ENCODE measurements at places on chromosomes 12 and 14.

GRCh38 chr14:54562334-54562733 lies 4.6 kb upstream of the SAMD4A start:
- no peak for DNase-seq

DNA sequence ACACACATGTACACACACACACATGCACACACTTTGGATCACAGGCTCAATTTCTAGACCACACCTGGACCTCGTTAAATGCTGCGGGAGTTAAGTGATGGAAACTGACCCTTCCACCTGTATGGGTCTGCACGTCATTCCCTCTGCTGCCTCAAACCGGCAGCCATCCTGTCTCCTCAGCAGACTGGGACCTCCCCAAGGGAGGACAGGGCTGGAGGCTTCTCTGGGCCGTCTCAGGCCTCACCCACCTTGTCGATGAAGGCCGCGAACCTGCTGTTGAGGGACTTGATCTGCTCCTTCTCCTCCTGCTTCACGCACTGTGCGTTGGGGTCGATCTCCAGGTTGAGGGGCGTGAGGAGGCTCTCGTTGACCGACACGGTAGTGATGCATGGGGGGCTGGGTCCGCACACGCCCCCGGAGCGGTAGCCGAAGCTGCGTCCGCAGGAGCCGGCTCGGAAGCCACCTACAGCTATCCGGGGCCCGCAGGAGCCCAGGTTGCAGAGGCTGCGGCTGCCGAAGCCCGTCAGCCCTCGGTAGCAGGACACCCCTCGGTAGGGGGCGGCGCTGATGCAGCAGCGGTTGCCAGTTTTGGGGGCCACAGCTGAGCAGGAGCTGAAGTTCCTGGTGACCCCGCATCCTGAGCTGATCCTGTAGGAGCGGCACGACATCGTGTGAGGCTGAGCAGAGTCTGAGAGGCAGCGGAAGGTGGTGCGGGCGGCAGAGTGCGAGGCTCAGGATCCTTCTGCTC lies at the start of gene KRT85:
Gene KRT85 (minus strand): TSS at position 744 of the 748 bp plus-strand sequence. CDS start 76 bp downstream, at position 668.
- no peak for DNase-seq

DNA sequence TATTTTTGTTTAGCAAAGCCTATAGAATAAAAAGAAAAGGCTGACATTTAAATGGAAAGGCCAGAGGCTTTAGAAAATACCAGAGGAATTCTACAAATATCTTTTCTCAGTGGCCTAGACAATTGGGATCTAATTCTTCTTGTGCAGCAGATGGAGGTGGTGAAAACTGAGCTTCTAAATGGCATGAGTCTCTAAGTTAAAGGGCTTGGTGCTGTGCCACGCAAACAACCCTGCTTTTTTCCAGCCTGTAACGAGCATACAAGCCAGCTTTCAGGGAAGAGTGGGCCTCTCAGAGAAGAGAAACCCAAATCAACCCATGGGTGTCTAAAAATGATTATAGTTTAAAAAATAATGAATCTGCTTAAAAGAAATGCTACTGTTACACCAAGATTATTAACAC lies 237.9 kb upstream of the NAV3 start:
- DNase-seq, result peak; percentile 21

DNA sequence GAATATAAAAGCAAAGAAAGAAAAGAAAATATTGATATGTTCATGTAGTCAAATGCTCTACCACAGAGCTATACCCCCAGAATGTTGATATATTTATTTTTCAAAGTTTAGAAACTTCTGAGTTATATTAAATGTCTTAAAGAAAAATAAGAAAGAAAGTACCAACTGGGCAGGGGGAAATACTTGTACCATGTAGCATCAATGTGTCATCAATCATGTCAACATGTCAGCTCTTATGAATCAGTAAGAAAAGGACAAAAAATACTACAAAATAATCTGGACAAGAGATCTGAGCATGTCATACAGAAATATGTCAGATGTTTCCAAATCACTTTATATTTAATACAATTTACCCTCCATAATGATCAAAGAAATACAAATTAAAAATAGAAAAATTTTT lies 595.1 kb upstream of the ATP2B1 start:
- no peak for DNase-seq

GRCh38 chr12:65229441-65229840 lies 49.0 kb upstream of the MSRB3 start:
- DNase-seq, result no peak

GRCh38 chr12:26245175-26245942 lies 50.0 kb downstream of the SSPN start:
- no peak for DNase-seq

GRCh38 chr14:50763382-50764007 lies 67.5 kb downstream of the NIN start:
- DNase-seq, result no peak

DNA sequence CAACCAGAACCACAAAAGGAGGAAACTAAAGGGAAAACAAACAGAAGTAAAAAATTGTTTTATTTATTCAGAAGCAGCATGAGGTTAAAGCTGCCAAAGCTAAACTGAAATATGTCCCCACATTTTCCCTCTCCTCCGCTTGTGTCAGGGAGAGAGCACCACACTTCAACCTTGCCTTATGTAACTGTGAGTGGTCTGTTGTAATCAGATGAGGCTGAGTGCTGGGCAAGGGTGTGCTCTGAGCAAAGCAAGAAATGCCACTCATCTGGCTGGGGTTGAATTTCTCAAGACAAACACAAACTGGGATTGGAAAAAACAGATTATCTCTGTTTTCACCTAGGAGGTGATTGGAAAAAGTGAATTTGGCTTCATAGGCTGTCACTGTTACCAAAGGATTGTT lies 12.2 kb downstream of the CAPZA3 start:
- no peak for DNase-seq

DNA sequence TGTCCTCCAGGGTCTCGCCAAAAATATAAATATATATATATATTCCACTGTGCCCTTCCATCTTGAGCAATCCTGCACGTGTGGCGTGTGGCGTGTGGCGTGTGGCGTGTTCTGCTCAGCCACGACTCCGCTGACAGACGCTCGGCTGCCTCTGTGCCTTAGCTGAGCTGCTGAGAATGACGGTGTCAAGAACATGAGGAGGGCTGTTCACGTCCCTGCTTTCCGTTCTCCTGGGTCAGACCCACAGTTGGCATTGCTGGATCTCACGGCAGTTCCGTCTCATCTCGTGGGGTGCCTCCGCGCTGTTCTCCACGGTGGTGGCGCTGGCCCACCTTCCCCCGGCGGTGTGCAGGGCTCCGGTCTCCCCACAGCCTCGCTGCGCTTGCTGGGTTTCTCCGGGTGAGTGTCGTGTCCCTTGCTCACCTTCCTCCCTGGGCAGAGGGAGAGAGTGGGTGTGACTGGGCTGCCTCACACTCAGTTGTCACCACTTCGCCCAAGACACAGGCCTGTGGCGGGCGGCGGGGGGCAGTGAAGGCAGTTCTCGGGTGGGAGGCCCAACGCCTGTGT lies 9.4 kb downstream of the GPR132 start:
- no peak for DNase-seq

GRCh38 chr14:65961004-65961403 lies 525.2 kb upstream of the CCDC196 start:
- DNase-seq, result no peak

GRCh38 chr12:60760965-60761364 lies 1165.1 kb downstream of the SLC16A7 start:
- DNase-seq, result no peak

DNA sequence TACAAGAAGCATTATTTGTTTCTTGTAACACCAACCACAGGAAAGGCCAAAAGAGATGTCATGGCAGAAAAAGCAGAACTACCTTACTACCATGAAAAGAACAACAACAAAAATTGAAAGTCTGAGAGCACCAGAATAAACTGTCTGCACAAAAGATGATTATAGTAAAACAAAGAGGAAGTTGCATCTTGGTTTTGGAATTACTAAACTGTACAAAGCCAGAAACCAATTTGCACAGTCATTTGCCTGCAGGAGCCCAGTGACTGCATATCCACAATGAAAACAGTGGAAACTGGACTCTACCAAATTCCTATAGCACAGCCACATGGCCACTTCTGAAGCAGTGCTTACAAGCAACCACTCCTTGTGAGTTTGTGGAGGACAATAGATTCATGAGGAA lies 276.2 kb downstream of the SSPN start:
- no peak for DNase-seq

- DNase-seq, result peak; percentile 59
Measured at GRCh38 chr14:43651896-43652295, 855.2 kb downstream of the FSCB start.

DNA sequence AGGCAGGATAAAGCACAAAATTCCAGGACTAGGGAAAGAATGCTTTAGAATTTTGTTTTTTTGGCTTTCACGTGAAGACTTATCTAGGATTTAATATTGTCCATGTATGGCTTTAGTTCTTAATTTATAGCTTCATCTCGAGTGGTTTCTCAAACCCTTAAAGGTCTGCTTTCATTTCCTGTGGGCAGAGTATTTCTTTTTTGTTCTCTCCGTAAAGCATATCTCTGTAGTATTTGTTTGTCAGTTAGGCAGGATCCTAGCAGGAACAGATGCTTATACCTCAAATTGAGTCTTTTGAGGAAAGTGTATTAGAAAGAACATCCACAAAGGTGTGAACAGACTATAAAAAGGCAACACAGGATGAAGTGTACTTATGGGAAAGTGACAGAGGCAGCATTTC lies 697.1 kb upstream of the SEL1L start:
- DNase-seq, result no peak

- no peak for DNase-seq
Measured at GRCh38 chr14:99242816-99243721, 28.9 kb downstream of the BCL11B start.

DNA sequence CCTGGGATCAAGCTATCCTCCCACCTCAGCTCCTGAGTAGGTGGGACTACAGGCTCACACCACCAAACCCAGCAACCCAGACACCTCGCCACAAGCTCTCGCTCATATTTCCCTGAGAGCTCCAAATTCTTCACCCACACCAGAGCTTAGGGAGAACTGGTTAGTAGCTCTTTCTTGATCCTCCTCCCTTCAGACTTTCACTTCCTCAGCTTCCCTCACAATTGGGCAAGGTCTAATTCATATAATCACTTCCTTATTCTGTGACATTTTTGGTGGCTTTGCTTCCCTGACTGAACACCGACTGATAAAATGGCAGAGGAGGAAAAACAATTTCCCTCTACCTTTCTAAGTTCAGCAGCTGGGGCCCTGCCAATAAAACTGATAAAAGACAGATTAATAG lies 88.5 kb downstream of the GXYLT1 start:
- DNase-seq, result no peak

DNA sequence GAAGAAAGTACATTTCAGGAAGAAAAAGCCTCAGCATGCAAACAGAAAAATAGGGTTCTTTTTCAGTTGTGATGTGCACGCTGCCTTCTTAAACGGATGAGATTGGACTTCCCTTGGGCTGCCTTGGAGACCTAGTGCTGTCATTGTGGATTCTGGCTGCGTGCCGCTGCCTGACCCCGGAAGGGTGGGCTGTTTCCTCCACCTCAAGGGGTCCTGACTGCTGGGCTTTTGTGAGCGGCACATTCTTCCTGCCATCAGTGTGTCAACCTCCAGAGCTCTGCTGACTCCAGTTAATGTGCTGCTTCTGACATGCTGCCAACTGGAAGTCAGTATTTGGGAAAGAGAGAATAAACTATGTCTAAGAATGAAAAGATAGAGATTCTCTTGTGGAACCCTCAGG lies 25.1 kb downstream of the CCNK start:
- DNase-seq, result no peak

DNA sequence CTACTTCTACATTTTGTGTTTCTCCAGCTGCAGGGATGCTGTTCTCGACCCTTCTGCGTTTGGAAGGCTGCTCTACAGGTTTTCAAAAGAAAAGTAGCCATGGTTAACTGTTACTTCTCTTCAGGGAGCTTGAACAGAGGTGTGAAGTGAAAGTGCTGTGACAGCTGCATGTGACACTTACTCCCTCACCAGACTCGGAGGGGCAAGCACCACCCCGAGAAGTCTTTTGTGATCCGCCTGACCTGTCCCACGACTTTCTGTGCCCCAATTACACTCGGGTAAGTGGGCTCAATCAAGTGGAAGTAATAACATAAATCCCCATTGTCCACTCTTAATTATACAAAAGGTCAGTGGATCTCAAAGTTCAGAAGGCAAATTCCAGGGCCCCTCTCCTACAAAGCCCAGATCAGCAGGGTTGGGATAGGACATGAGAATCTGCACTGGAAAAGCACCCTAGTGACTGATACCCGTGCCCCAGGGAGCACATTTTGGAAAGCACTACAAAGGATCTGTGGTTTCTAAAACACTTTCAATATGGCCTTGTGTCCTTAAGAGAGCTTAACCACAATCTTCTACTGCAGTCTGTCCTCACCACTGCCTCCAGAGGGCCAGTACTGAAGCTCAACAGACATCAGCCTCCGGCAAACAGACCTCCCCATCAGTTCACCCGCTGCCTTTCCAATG lies 11.5 kb downstream of the FICD start:
- DNase-seq, result no peak

DNA sequence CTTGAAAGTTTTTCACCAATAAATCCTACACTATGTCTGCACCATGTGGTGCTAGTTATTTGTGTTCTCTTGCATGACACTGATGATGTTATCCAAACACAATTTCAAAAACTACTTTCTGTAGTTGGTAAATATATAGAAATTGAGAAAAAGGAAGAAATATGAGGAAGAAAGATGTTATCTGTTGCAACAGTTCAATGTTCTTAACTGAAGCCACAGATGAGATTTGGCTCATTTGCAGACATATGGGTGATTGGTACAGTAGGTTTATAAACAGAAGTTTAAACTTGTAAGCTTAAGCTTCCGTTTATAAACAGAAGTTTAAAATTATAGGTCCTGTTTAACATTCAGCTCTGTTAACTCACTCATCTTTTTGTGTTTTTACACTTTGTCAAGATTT lies at the start of gene CLEC12A:
Gene CLEC12A (plus strand): TSS at position 229 of the 400 bp plus-strand sequence. CDS start 188 bp downstream, outside the sequence.
- DNase-seq, result no peak

- DNase-seq, result no peak
Measured at GRCh38 chr14:96037891-96038557, 1.1 kb upstream of the C14orf132 start.

- no peak for DNase-seq
Measured at GRCh38 chr14:94139006-94139405, 9.6 kb upstream of the IFI27L2 start.

GRCh38 chr14:93957333-93957710 lies 19.0 kb downstream of the ASB2 start:
- no peak for DNase-seq

DNA sequence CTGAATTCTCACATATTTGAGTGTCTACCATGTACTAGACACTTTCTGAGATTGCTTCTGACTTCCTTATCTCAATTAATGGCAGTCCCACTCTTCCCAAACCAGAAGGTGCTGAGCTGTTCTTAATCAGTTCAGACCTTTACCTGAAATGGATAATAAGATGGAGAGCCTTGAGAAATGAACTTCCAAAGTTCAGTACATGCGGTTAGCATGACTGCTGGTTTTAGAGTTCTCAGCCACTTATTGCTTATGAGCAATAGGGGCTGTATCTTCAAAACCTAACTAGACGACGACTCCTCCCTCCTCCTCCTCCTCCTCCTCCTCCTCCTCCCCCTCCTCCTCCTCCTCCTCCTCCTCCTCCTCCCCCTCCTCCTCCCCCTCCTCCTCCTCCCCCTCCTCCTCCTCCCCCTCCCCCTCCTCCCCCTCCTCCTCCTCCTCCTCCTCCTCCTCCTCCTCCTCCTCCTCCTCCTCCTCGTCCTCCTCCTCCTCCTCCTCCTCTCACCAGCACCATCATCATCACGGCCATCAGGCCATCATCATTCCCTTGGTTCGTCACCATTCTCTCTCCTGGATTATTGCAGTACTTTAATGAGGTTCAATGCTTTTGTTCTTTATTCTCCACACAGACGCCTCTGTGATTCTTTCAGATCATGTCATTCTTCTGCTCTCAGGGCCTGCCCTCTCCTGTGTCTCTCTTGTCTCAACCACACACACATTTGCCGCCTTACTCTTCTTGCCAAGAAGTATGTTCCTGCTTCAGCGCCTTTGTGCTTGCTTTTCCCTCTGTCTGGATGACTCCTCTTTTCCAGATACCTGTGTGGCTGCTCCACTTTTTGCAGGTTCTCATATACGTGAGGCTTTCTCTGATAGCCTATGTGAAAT lies 2.7 kb downstream of the PCNX1 start:
- DNase-seq, result no peak

All from NCI-H2171 (cell line).